ENCODE measurements at places on chromosomes 6 and 20.
A peak's percentile ranks its signal among the peaks of the same experiment; 100 is the strongest.

GRCh38 chr6:78615430-78615904 is 251.9 kb upstream of the IRAK1BP1 start:
- DNase-seq = no peak

DNA sequence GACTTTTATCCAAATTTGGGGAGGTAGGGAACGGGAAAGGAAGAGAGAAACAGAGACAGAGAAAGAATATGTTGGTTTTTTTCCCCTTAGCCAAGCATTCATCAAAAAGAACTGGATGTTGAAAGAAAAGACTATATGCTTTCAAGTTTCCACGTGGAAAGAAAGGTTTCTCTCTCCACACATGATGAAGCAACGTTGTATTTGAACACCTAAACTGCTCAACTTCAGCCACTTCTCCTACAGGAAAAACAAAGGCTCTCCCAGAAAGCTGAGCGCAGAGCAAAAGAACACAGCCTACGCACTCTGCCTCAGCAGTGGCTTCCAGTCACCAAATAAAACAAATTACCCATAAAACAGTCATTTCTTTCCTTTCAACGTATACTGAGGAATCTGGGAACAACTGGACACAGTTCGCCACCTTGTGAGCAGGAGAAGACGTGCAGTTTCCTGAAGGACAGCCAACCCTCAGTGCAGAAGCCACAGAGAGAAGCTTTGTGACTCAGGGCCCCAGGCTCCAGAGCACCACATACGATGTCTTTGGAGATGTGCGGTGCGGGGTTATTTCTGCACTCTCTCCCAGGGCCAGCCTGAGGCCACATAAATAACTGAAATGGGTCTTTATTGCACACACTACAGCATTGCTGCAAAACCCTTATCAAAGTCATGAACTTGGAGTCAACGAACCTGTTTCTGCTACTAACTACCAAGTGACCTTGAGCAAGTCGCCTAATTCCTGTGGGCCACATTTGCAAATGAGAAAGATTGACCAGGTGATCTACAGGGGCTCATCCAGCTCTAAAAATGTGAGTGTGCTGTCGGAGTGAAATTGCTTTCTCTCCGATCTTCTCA is 10.1 kb downstream of the IL17F start:
- peak; percentile 65 for DNase-seq

DNA sequence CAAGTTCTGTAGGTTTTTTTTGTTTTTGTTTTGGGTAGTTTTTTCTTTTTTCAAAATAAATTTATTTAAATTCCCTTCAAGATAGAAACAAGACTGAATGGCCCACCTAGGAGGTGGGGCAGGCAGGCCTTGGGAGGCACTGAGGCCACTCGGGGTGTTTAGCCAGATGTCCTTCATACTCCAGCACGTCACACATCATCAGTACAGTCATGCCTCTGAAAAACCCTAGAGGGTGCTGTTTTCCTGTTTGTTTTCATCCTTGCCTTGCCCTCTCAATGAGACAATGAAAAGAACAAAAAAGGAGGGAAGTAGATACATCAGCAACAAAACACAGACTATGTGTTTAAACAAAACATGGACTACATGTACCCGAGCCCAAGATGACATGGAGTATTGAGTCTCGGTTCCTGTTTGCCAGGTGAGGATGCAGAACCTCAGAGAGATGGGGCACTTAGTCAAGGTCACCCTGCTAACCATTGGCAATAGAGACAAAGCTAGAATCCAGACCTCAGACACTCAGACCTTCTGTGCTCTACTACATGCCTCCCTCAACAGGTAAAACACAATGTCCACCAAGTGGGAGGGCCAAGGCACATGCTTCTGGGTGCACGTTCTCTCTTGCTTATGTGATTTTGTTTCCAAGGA is 26.8 kb upstream of the CLIC5 start:
- DNase-seq = no peak

DNA sequence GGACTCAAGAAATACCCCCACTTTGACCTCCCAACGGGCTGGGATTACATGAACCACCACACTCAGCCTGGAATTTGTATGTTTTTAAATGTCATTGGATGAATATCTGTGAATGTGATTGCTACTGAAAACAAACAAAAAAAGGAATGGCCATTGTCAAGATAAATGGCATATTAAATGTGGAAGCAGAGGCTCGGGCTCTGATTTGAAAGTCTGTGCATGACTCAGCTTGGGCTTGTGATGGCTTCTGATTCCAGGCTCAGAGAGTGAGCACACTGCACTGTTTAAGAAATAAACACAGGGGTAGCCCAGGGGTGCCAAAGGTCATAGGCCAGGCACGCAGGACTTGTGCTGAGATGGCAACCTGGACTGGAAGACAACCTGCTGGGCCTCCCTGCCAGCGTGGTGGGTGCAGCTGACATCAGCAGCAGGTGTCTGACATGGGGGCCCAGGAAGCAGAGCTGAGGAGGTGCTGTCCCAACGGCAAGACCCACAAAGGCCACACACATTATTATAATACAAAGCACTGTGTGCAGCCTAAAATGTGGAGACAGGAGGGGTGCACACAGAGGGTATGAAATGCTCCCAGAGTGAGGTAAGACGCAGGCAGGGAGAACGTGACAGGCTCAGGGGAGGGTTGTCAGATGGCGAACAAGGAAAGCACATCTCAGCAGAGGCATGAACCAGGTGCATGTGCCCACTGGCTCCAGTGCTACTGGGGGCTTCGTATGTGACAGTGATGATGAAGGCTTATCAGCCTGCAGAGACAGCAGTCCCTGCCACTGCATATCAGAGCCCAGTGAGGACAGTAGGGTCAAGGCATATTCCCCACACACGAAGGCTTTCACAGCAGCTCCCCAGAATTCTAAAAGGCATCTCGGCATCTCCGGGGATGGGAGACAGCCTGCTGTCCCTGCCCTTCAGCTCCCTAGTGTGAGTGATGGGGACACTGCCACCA is 169.4 kb downstream of the SYNDIG1 start:
- DNase-seq = no peak

DNA sequence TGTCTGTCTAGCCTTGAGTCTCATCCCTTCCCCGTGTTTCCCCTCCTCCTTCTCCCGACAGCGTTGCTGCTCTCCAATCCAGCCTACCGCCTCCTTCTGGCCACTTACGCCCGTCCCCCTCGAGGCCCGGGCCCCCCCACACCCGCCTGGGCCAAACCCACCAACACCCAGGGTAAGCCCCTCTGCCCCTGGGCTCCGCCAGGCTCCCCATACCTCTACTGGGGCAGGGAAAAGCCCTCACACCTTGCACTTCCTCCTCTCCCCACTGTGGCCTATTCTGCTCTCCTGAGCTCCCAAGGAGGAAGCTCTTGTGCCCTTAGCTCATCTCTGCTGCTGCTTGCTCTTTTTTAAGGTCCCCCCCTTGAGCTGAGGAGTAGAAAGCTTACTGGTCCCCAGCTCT is 11.0 kb downstream of the DDR1 start:
- no peak for DNase-seq
